Muscle of leg (tissue), 16 donors: ENCODE measurements at places on chromosomes 3 and 15. TPM values are rescaled to one million over a fixed set of nuclear protein-coding genes. Genes with fewer than 3 reads are reported as not detected.

The FBXW12 gene
- 0.09 TPM for total RNA-seq

The GPR156 gene
- 2.1 TPM for total RNA-seq

The CAND2 gene
- 27.2 TPM for total RNA-seq

The GNAT1 gene
- not detected for total RNA-seq

The EFCC1 gene
- total RNA-seq: 0.66 TPM

The GOLGA6A gene
- 0.13 TPM for total RNA-seq

The CFAP100 gene
- total RNA-seq: not detected

The P4HTM gene
- 17.2 TPM for total RNA-seq

The GHSR gene
- not detected for total RNA-seq

The FETUB gene
- 0.04 TPM for total RNA-seq

The KCNH8 gene
- total RNA-seq: 0.09 TPM

The CAMP gene
- 0.49 TPM for total RNA-seq

The CCNB2 gene
- total RNA-seq: 13.9 TPM

The MLF1 gene
- 113 TPM for total RNA-seq

The SEMA6D gene
- 44.9 TPM for total RNA-seq

The CSTA gene
- total RNA-seq: 0.22 TPM

The CIB2 gene
- total RNA-seq: 15.5 TPM

The SLC12A8 gene
- 1.5 TPM for total RNA-seq

The CADPS gene
- 0.58 TPM for total RNA-seq

The NDN gene
- total RNA-seq: 200 TPM

The CPLX3 gene
- total RNA-seq: not detected

The ITIH3 gene
- 0.84 TPM for total RNA-seq

The TEX9 gene
- total RNA-seq: 3.2 TPM

The SERPINI2 gene
- total RNA-seq: 0.04 TPM
